ENCODE measurements at places on chromosomes 12 and 14. TPM values are rescaled to one million over a fixed set of nuclear protein-coding genes. Genes with fewer than 3 reads are reported as not detected.

MMP14 gene
- 57.6 TPM for total RNA-seq

CHFR gene
- 60.4 TPM for total RNA-seq

HOXC11 gene
- total RNA-seq, result not detected

GALNT6 gene
- 19.9 TPM for total RNA-seq

SYT1 gene
- 1.6 TPM for total RNA-seq

ADCY6 gene
- total RNA-seq, result 13.8 TPM

RBMS2 gene
- total RNA-seq, result 27.2 TPM

DHRS2 gene
- 13.7 TPM for total RNA-seq

DNAJC22 gene
- total RNA-seq, result 0.89 TPM

SERPINA10 gene
- total RNA-seq, result not detected

COX8C gene
- total RNA-seq, result not detected

CLEC9A gene
- 3.0 TPM for total RNA-seq

SLC17A8 gene
- not detected for total RNA-seq

SOAT2 gene
- total RNA-seq, result 0.46 TPM

UBR7 gene
- 19.4 TPM for total RNA-seq

PRIMA1 gene
- total RNA-seq, result 0.22 TPM

RNU4-1 gene
- 4,151 TPM for total RNA-seq

RPS6KL1 gene
- total RNA-seq, result 4.8 TPM

KCNA5 gene
- 0.36 TPM for total RNA-seq

CLEC4C gene
- total RNA-seq, result 1.2 TPM

TUBA1C gene
- total RNA-seq, result 44.6 TPM

TMEM19 gene
- total RNA-seq, result 41.5 TPM

RHEBL1 gene
- 2.4 TPM for total RNA-seq

OR4E2 gene
- total RNA-seq, result not detected

GLT8D2 gene
- not detected for total RNA-seq

CCER1 gene
- not detected for total RNA-seq
